ENCODE measurements at places on chromosomes 4 and X. TPM values are rescaled to one million over a fixed set of nuclear protein-coding genes. Genes with fewer than 3 reads are reported as not detected.

Gene TMEM184C
- 16.7 TPM for total RNA-seq

DNA sequence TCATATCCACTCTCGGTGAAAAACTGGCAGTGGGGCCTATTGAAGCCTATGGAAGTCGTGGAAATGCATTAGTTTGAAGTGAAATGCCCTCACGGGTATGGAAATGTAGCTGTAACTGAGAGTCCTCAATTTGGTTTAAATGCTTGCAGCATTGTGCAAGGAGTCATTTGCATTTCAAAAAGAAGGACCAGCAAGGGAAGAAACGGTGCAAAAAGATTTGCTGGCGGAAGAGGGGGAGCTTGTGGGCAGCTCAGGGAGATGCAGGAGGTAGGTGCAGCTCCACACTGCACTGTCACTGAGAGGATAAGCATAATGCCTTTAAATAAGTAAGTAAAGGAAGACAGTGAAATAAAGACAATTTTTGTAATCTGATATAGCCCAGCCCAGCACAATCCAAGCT is 400.4 kb upstream of the DIPK2B start:
- no peak for DNase-seq

- DNase-seq = no peak
Measured at GRCh38 chr4:24935856-24936255, 23.0 kb upstream of the CCDC149 start.

DNA sequence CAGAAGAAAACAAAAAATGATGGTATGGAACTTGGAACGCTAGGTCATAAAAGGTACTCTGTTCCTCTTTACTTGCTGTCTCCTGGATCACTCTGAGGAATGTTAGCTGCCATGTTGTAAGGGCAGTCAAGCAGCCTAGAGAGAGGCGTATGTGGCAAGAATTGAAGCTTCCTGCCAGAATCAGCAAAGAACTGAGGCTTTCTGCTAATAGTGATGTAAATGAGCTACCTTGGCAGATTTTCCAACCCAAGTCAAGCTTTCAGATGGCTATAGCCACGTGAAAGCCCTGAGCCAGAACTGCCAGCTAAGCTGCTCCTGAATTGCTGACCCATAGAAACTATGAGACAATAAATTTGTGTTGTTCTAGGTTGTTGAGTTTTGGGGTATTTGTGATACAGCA is 38.7 kb downstream of the AASDH start:
- DNase-seq = no peak

- DNase-seq = no peak
Measured at GRCh38 chr4:100106982-100107381, 83.3 kb downstream of the DDIT4L start.

- DNase-seq = no peak
Measured at GRCh38 chr4:23680671-23681518, 209.0 kb downstream of the PPARGC1A start.

Gene FIP1L1
- total RNA-seq = 28.2 TPM

DNA sequence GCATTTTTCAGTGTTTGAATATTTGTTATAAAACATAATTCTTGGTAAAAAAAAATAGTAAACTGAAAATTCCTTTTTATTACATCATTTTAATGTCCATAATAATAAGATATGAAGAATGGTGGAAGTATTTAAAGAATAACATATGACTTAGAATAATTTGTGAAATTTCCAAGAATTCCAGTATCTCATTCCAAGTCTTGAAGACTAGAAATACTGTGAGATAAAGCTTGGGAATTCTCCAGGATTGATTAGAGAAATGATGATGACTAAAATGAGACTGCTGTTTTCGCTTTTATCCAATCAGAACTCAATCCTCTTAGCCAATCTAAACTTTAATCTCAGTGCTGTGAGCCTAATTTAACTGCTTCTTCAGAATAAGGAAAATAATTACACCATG is 184.2 kb upstream of the HCCS start:
- no peak for DNase-seq

DNA sequence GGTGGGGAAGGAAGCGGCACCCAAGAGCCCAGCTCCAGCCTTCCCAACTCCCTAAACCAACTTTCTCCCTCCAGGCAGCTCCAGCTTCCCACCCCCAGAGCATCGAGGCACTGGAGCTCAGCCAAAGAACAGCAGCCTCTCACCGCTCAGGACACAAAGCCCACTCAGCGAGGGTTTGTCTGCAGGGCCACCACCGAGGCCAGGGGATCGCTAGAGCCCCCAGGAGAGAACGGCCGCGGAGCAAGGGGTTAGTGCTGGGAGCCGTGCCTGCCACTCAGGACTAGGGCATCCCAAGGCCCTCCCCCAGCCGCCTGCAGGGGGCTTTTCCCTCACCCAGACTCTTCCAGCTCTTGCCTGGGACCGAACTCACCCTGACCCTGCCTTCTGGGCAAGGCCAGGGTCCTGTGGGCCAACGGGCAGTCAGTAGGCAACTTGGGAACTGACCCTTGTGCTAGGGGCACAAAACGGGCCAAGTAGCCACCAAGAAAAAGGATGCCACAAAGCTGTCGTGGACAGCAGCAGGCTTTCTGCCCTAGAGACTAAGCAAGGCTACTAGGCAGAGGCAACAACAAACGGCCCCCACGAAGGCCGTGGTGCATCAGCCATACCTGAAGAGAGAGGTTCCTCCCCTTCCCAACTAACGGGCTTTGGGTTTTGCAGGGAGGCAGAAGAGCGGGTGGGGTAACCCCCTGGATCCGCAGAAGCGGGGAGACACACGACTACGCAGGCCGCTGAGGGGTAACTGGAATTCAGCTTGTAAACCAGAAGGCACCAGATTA is 2.3 kb downstream of the HCFC1 start:
- no peak for DNase-seq

Gene MAGEB1
- total RNA-seq = not detected

Gene RNF150
- 3.5 TPM for total RNA-seq

GRCh38 chr4:689723-690122 is 772 bp upstream of the SLC49A3 start:
- DNase-seq = no peak

DNA sequence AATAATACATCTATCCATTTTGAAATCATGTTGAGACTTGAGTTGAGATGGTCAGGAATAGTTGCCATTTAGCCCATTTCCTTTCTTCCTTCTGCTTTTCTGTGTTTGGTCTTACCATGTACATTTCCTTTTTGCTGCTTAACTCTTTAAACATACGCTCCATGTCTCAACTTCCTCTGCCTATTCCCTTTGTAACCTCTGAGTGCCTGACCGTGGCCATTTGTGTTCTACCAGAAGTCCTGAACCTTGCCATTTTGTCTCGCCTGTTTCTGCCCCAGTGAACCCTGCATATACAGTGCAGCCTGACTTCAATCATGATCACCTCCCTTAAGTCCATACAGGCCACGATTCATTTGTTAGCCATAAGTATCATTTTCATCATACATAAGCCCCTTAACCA is 169.0 kb downstream of the RAPGEF2 start:
- no peak for DNase-seq

Gene AWAT2
- not detected for total RNA-seq

GRCh38 chr4:6177587-6178197 is 22.7 kb downstream of the JAKMIP1 start:
- DNase-seq = no peak

GRCh38 chrX:123740536-123740935 is 7.7 kb upstream of the THOC2 start:
- DNase-seq = no peak

DNA sequence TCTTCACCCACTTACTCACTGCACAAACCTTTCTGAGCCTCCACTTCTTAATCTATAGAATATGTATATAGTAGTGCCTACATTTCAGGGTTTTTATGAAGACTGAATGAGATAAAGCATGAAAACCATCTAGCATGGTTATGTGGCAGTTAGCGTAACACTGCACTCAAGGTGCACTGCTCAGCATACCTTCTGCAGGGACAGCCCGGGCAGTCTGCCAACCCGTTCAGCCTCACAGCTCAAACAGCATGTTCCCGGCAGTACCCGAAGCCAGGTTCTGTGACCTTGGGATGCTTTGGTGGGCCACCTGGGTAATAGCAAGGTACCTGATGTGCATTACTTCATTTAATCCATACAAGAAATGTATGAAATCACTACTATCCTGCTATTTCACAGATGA is 81.4 kb downstream of the DOCK11 start:
- no peak for DNase-seq

DNA sequence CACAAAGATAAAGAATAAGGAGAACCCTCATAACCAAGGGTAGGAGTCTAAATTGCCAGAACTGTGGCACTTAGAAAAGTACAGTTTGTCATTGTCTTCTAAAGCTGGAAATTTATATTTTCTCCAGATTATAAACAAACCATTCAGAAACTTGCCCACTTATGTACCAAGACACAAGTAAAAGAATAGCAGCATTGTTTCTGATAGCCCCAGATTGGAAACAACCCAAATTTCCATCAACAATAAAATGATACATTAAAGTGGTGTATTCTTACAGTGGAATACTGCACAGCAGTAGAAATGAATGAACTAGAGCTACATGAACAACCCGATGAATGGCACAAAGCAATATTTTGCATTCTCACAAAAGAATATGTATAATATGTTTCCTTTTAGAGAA is 63.1 kb upstream of the PDHA1 start:
- DNase-seq = no peak

Gene NLGN4X
- total RNA-seq = 0.59 TPM

DNA sequence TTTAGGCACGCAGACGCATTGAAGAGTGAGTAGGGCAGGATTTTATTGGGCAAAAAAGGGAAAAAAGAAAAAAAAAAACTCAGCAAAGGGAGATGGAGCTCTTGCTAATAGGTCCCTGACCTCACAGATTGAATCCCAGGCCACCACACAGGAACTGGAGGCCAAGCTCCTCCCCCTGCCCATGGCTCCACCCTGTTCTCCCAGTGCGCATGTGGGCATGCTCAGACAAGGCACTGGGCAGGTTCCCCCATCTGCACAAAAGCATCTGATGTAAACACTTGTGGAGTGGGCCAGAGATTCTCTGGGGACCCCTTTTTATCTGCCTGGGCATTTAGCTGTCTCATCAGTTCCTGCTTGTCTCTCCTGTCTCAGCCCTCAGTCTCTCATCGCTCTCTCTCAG is 9.5 kb downstream of the FRMD7 start:
- DNase-seq = no peak

DNA sequence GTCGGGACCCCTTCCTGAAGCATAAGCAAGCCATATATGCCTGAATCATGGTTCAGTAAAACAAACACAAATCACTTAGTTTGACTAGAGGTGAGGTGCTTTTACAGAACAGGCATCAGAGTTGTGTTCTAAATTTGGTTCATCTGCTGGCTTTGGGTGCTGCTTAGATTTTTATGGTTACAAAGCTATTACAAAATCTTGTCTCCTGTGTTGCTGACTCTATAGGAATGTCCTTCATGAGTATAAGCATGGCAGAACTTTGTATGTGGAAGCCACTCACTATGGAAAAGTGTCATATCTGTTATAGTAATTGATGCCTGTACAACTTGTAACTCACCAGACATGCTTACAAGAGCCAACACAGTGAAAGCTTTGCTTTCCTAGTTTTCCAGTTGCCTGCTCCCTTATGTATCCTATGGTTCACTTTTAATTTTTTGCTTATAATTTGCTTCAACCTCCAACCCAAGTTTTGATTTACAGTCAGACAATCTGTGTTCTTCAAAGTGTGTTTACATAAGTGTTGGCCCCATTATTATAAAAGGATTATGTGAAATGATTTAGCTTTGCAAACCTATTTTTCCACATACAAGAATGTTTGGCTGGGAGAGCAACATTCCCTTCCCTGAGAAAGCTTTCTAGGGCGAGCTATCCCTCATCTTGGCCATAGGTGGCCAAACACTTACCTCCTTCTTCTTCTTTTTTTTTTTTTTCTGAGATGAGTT is 30.0 kb upstream of the CYP2U1 start:
- DNase-seq = no peak

DNA sequence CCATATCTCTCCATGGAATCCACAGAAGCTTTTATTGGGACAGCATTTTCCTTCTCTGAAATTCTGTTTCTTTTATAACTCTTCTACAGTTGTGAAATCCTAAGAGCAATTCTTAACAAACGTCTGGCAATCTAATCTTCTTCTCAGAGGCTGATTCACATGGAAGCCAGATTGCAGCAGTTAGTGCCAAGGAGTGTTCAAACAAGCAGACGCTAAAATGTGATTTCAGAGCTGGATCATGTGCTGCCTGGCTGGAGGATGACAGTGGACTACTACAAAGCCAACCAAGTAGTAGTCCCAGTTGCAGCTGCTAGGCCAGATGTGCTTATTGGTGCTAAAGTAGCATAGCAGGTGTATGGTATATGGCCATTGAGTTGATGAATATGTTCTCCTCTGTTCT is 27.7 kb upstream of the GLRB start:
- peak; percentile 56 for DNase-seq

Gene FHL1
- total RNA-seq = 6,795 TPM

Gene ZCCHC18
- not detected for total RNA-seq

- DNase-seq = peak; percentile 72
Measured at GRCh38 chr4:150078579-150079080, 385 bp downstream of the DCLK2 start.
